Diencephalon (tissue), 1 donor: ENCODE measurements at places on chromosomes 5 and 9. TPM values are rescaled to one million over a fixed set of nuclear protein-coding genes. Genes with fewer than 3 reads are reported as not detected.

Gene SARDH
- total RNA-seq = 4.2 TPM

Gene CCL27
- 0.69 TPM for total RNA-seq

Gene IPO11
- 41.5 TPM for total RNA-seq

Gene AKNA
- total RNA-seq = 11.1 TPM

Gene TAF11L10
- not detected for total RNA-seq

Gene CD14
- 12.9 TPM for total RNA-seq

Gene MAMDC2
- total RNA-seq = 2.5 TPM

Gene GALNT12
- 2.5 TPM for total RNA-seq

Gene WWC1
- 36.2 TPM for total RNA-seq

Gene SMIM33
- total RNA-seq = not detected

Gene FIBCD1
- total RNA-seq = 2.1 TPM

Gene TRIM36
- total RNA-seq = 102 TPM

Gene SLC34A3
- not detected for total RNA-seq
